ENCODE measurements at places on chromosomes 3 and 15.

- no peak for DNase-seq
These were observed 517.9 kb downstream of the MECOM start for GRCh38 chr3:169145540-169146178.

DNA sequence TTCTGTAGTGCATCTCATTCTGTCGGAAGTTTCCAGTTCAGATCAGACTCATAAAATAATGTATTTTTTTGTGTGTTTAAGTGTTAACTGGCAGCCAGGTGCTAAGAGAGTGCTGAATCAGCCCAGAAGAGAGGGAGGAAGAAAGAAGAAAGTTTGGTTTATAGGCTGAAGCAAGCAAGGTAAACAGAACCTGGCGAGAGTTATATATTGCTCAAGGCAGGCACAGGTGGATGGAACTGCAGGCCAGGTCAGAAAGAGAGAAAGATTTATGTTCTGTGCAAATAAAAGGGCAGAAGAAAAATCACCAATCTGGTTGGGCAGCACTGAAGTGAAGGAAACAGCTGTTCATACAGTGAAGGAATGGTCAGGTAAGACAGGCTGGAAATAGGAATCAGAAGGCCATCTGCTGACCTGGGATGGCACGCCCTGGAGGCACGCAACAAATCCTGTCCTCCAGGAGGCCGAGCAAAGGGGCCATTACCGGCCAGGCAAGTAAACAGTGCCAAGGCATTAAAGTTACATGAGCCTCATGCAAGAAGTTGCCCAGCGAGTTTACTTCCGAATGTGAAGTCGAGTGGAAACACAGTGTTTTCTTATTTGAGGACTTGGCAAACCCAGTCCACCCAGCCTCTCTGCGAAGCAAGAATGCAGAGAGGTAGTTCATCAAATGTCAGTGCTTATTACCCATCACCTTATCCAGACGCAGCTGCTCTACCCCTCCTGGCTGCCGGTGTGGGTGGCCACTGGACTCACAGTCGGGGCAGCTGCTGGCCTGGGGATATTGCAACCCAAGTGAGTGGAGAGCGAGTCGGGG is 309.8 kb downstream of the VPS13C start:
- no peak for DNase-seq

DNA sequence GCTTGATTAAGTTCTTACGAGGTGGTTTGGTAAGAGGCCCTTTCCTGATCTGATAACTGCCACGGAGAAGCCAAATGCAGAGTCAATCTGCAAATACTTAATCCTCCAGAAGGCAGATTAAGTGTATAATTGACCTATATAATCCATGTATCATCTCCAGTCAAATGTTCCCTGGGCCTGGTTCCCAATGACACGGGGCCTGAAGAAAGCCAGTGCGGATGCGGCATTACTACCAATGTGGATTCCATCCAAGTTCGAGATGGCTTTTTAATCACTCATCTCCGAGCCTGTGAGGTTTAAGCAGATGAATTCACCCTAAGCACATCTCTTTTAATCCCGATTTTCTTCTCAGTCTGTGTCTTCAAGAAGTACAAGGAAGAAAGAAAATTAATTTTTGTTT is 60.0 kb upstream of the FEZF2 start:
- no peak for DNase-seq

DNA sequence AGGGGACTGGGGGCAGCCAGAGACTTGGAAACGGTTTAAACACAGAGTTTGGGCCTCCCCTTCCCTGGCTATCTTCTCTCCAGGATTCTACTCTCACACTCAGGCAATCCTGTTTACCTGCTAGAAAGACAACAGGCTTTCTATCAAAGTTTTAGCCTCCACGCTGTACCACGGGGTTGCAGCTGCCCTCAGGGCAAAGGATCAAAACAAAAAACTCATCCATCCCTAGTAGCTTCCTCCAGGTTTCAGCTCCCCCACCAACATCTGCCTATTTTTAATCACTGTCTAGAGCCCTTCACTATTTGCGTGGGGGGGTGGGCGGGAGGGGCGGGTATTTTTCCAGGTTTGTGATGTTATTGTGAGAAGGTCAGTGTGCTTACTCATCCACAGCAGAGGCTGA is 286.8 kb upstream of the TRIM42 start:
- no peak for DNase-seq

GRCh38 chr15:63019511-63020109 is 22.9 kb upstream of the TPM1 start:
- DNase-seq = no peak

DNA sequence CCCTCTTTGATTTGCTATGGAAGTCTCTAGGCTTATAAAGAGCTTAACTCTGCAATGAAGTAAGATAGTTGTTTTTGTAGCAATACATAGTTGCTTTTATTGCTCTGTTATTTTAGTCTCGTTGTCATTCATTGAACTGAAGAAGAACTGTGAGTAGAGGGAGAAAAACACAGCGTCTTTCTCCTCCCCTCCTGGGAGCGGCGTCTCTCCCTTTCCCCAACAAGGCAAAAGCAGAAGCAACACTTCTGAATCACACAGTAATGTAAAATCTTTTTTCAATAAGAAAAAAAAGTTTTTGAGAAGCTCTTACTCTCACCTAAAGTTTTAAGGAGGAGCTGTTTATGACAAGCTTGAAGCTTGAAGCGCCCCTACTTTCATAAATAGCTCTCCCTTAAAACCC is 119.3 kb upstream of the SLC7A14 start:
- DNase-seq = no peak

- no peak for DNase-seq
These were observed 101.6 kb upstream of the LPP start for GRCh38 chr3:188052169-188053035.

- no peak for DNase-seq
These were observed 6.9 kb downstream of the LRRC2 start for GRCh38 chr3:46559091-46559704.

GRCh38 chr3:34367521-34367920 is 569.1 kb downstream of the PDCD6IP start:
- DNase-seq = no peak

GRCh38 chr3:173584093-173584837 is 186.7 kb downstream of the NLGN1 start:
- DNase-seq = no peak

DNA sequence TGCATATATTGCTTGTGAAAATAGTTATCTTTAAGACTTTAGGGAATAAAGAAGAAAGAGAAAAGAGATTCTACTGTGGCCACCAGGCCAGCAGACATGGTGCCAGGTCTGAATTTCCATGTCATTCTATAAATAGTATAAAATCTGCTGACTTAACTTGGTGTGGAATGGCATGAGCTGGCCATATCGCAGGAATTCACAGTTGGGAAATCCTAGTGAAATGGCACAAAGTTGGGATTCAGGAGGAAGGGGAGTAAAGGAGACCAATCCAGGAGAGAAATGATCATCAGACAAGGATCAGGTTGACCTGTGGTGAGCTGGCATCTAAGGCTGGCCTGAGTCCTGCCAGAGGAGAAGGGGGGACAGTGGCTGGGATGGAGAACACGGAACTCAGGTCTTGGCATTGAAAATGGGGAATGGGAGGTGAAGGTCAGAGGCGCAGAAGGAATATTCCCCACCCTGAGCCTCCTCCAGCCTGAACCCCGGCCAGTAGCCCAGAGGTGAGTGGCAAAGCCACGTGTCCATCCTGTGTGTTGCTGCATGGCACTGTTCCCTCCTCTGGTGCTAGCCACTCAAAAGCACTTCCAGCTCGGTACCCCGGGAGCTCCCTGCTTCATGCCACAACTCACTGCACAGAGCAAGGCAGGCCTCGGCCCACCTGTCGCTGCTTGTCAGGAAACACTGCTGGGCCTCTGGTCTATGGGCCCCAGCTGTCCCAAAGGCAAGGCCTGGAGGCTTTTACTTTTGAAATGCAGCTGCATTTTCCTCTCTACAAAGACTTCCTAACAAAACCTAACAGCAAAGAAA is 51.4 kb downstream of the SSUH2 start:
- DNase-seq = no peak

DNA sequence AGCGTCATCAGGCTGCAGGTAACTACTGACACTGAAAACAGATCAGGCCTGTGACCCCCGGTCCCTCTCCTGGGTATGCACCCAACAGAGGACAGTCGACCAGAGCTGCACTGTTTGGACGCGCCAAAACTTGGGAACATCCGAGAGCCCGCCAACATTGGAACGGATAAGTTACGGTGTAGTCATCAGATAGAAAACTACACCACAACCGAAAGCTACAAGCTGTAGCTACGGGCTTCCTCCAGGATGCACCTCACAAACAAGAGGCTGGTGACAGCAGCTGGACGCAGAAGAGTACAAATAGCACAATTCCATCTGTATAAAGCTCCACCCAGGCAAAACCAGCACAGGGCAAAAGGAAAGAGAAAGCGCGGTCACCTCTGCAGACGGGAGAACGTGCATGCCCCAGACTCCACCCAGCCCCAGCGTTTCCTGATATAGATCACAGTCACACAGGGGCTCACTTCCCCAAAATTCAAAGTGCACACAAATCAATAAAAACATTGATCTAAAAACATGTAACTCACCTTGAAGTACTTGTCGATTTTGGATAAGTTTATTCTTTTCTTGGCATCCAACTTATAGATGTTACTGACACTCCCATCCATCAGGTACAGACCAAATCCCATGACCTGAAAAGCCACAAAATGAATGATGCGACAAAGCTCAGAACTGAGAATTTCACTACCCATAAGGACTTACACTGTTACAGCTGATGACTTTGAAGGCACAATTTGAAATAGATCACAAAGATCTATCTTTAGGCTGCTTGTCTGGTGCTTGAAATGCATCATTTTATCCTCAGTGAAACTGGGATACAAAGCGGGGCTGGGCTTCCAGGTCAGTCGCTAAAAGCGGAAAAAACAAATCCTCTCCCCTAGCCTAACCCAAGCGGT is 43.3 kb downstream of the CYFIP1 start:
- DNase-seq = no peak

- DNase-seq = no peak
These were observed 1.7 kb downstream of the SPATA12 start for GRCh38 chr3:57062101-57062631.

GRCh38 chr3:148990236-148990635 is 1.1 kb upstream of the GYG1 start:
- DNase-seq = no peak

DNA sequence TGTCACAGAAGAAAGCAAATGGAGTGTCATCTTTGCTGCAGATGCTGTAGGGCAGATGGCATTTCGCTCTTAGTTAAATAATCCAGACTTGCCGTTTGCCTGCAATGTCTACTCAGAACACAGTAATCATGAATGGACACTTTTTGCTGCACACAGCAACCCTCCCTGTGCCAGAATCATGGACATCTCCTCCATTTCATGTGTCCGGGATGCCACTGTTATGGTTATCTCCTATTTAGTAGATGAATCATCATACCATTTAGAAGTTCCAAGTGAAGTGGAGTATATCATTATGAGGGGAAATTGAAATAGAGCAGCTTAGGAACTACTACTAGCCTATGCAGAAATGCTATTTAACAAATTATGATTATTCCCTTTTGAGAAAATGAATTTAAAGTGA is 118.5 kb downstream of the DUT start:
- no peak for DNase-seq

Measured in stimulated activated CD4-positive, alpha-beta T cell treated with anti-CD3 and anti-CD28 coated beads, Interleukin-1b, Interleukin-23, amount 100 ng/mL, for 24 hours (primary cell).